ENCODE measurements at places on chromosomes 2 and 18. TPM values are rescaled to one million over a fixed set of nuclear protein-coding genes. Genes with fewer than 3 reads are reported as not detected.

GRCh38 chr2:10863837-10864236 lies 47.9 kb upstream of the KCNF1 start:
- no peak for DNase-seq

The DYNAP gene
- total RNA-seq = not detected

GRCh38 chr2:191610756-191611155 lies 67.2 kb upstream of the NABP1 start:
- DNase-seq = no peak

The CCDC148 gene
- 13.5 TPM for total RNA-seq

Measured in cerebellum (tissue), 4 donors.